ENCODE measurements at places on chromosomes 13 and 19. TPM values are rescaled to one million over a fixed set of nuclear protein-coding genes. Genes with fewer than 3 reads are reported as not detected.

Gene ZNF730
- 2.6 TPM for total RNA-seq

Gene CATSPERD
- total RNA-seq: not detected

DNA sequence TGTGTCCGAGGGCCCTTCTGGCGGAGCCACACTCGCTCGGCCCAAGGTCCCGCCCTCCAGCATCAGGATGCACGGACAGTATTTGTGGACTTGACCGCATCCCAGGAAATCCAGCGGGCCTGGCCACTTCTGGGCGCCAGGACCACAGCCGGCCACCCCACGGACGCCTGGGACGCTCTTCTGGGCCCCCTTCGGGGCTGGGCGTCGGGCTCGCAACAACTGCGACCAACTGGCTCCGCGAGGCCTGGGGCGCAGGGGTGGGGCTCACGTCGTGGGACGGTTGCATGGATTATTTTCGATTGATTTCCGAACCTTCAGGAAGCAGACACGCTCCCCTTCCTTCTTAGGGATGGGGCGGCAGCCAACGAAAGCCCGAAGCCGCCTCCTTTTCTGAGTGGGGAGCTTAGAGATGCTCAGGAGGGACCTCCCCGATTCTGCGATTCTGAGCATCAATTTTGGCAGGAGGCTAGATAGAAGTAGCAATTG lies 521 bp upstream of the NUP58 start:
- peaks cover 13% of the 10 kb centered on the region for H3K4me1 ChIP-seq
- peak overlapping the region; percentile 73 for H3K4me3 ChIP-seq
- no peaks in the 10 kb centered on the region for H3K27me3 ChIP-seq
- H3K27ac ChIP-seq: peak overlapping the region; percentile 88
- H3K36me3 ChIP-seq: no peaks in the 10 kb centered on the region

- H3K27ac ChIP-seq: peak overlapping the region; percentile 92
- H3K4me1 ChIP-seq: peaks cover 2% of the 10 kb centered on the region
- peak overlapping the region; percentile 86 for H3K4me3 ChIP-seq
- H3K27me3 ChIP-seq: no peaks in the 10 kb centered on the region
Observed at GRCh38 chr19:4830768-4831265, 695 bp downstream of the TICAM1 start.

DNA sequence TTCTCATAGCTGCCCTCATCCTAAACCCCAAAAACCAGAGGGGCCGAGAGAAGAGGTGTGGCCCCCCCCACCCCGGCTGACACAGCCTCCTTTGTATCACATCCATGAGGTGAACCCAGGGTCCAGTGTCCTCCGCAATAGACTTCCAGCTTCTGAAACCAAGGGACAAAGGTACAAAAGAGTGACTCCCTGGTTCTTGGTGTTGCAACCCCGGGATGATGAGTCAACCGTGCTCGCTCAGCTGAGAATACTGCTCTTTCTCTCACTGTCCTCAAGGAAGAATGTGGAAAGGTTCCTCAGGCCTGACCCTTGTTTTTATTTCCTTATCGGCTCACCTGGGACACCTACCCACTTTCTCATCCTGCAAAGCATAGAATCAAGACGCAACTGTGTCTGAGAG lies 5.5 kb downstream of the SLC15A1 start:
- DNase-seq: no peak
- no peak overlapping the region for H3K27ac ChIP-seq
- H3K4me3 ChIP-seq: no peak overlapping the region
- H3K27me3 ChIP-seq: no peaks in the 10 kb centered on the region
- no peaks in the 10 kb centered on the region for H3K4me1 ChIP-seq
- H3K36me3 ChIP-seq: no peaks in the 10 kb centered on the region

DNA sequence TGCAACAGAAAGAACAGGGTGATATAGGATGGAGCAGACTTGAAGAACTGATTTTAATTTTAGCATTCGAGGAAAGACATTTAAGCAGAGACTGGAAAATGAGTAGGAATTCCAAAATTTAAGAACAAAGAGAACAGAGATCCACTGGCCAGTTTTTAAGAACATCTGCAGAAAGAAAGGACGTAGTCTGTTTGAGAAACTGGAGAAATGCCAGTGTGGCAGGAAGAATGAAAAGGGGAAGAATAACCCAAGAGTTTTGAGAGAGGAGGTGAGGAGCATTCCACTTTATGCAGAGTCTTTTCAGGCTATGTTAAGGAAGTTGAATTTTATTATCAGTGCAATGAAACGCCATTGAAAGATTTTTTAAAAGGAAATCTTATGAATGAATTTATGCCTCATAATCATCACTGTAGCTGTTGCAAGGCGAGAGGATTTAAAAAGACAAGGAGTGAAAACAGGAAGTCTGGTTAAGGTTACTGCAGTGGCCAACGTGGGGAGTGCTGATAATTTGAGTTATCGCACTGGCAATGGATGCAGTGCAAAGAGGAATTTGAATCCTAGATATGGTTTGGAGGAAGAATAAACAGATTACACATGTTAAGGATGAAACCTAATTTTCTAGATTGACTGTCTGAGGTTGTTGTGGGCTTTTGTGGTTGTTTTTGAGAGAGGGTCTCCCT lies 253.8 kb downstream of the DACH1 start:
- no peaks in the 10 kb centered on the region for H3K27me3 ChIP-seq
- H3K36me3 ChIP-seq: no peaks in the 10 kb centered on the region
- H3K4me3 ChIP-seq: no peak overlapping the region
- no peak overlapping the region for H3K27ac ChIP-seq
- DNase-seq: no peak

DNA sequence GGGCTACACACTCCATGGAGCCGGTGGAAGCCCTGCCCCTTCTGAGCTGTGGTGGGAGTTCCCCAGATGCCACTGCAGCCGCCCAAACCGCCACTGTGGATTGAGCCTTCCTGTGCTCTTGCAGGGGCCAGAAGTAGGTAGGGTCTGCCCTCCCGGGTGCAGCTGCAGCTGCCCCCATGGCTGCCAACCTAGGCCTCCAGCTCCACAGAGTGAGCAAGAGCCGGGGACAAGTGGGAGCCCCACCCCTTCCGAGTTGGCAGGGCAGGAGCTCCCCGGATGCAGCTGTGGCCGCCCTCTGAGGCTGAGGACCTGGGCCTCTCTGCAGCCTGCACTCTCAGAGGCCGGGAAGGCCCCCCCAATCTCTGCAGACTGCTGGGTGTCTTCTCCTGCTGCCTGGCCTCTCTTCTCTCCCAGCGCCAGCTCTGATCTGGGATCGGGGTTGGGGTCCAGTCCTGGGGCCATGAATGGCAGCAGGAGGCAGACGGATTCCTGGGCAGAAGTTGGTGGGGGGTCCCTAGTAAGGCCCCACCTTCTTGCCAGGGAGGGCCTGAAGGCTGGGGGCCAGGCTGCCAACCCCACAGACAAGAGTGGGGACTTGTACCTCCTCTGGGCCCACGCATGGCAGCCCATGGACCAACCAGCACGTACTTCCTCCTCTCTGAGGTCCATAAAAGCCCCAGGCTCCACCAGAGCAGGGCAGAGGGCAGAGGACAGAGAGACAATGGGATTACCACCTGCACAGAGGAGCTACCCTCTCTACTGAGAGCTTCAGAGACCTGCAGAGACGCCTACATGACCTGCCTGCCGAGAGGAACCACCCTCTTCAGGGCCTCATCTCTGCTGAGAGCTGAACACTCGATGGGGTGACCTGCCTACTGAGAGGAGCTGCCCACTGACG lies 28.9 kb downstream of the AP2S1 start:
- H3K27ac ChIP-seq: no peak overlapping the region
- H3K36me3 ChIP-seq: no peaks in the 10 kb centered on the region

DNA sequence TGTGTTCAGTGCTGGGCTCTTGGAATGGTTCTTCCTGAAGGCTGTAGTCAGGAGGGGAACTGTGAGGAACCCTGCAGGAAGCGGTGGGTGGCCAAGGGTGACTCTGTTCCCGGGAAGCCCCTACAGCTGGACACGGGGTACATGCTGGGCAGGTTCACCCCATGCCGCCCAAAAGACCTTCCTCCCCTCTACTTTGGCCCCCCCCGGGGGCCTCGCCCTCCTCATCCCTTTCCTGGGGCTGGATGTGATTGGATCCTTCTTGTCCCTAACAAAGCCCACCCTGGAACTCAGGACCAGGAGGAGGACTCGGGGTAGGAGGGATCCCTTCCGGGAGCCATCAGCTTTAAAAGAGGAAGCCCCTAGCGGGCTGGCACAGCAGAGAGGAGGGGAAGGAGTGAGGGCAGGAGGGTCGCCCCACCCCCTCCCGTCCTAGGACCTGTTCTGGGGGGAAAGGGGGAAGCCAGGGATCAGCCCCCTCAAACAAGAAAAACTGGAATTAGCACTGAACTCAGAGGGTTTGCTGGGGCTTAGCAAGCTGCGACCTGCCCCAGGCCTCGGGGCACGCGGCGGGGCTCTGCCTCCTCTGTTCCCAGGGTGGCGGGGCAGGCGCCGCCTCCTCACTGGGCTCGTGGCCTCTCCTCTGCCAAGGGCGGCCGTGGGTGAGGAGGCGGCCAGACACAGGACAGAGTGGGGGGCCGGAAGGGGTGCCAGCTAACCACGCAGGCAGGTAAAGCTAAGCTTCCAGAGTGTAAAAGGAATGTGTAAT lies 4.0 kb downstream of the CEBPA start:
- peaks cover 22% of the 10 kb centered on the region for H3K4me1 ChIP-seq
- H3K27ac ChIP-seq: peak overlapping the region; percentile 73
- peak; percentile 84 for DNase-seq
- no peaks in the 10 kb centered on the region for H3K27me3 ChIP-seq
- no peak overlapping the region for H3K4me3 ChIP-seq

DNA sequence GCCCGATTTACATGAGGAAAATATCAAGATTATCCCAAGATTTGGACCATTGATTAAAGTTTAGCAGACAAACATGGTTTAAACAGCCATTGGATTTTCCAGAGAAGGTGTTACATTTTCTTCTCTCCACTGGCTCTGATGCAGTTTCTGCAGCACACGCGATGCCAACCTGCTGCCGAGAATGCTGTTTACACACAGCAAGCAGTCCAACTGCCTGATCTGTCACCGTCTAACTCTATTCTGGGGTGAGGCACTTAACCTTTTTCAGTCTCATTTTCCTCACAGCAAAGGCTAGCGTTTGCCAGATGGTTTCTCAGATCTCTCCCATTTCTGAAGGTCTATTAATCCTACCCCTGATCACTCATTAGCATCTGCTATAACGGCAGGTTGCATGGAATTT lies 763.5 kb upstream of the GPC6 start:
- no peaks in the 10 kb centered on the region for H3K4me1 ChIP-seq
- H3K36me3 ChIP-seq: no peaks in the 10 kb centered on the region
- no peak overlapping the region for H3K27ac ChIP-seq
- no peaks in the 10 kb centered on the region for H3K27me3 ChIP-seq
